ENCODE measurements at places on chromosomes 11 and 22. TPM values are rescaled to one million over a fixed set of nuclear protein-coding genes. Genes with fewer than 3 reads are reported as not detected.

DNA sequence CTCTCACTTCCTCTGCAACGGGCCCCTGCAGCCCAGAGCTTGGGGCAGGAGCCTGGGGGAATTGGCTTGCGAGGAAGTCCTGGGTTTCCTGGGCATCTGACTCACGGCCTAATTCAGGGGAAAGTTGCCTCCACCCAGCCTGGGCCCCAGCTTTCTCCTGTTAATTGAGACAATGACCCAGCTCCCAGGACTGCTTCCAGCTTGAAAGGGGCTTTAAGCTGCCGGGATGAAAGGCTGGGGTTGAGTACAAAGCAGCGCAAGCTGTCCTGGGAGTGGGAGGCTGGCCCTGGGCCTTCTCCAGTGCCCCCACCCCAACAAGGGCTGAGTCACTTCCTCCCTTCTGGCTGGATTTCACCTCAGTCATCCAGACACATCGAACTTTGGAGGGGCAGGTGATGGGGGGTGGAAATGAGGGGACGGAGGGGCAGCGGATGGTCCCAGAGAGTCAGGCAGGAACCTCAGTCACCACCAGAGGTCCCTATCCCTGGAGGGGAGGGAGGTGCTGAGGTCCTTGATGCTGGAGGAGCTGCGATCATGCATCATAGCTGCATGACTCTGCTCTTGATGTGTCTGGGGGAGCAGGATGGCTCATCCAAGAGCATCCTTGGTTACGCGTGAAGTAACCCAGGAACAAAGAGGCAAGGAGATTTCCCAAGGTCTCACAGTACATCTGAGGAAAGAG is 30.1 kb upstream of the OAF start:
- DNase-seq: no peak

GRCh38 chr11:3010521-3011275 is 18.6 kb upstream of the NAP1L4 start:
- DNase-seq: no peak

- DNase-seq: no peak
These were observed 17.4 kb upstream of the FBLN1 start for GRCh38 chr22:45485261-45485660.

DNA sequence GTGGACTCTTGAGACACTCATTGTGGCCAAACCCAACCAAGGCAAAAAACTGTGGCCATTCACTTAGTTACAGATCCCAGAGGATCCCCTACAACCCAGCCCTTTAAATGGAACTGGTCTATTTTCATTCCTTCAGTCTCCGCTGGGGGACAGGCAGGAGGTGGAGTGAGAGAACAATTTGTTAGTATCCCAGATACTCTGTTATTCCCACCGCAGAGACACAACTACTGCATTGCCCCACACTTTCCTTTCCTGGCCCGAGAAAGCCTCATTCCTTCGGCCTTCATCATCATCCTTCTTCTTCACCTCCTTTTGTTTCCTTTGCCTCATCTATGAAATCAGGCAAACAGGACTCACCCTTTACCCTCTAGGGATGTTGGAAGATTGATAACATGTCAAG is 191.1 kb downstream of the NTM start:
- no peak for DNase-seq

DNA sequence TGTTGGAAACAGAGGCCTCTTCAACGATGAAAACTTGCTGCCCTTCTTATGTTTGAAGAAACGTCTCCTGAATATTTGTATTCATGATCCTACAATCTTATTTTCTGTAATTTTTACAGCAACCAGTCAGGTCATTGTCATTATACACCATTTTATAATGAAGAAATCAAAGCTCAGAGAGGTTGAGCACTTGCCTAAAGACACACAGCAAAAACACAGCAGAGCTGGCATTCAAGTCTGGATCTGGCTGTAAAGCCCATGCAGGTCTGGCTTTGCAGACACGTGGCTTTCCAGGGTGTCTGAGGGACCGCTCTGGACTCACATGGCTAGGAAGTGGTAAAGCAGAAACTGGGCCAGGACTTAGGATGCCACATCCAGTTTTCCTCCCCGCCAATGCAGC is 15.8 kb upstream of the ALX4 start:
- no peak for DNase-seq

Gene OSM
- total RNA-seq: 16.1 TPM

GRCh38 chr22:33539902-33540751 is 380.1 kb downstream of the LARGE1 start:
- DNase-seq: no peak

Gene OTOG
- total RNA-seq: not detected

GRCh38 chr11:119445379-119445778 is 22.4 kb upstream of the THY1 start:
- DNase-seq: no peak

- no peak for DNase-seq
These were observed 7.2 kb upstream of the TMEM135 start for GRCh38 chr11:87030458-87031054.

DNA sequence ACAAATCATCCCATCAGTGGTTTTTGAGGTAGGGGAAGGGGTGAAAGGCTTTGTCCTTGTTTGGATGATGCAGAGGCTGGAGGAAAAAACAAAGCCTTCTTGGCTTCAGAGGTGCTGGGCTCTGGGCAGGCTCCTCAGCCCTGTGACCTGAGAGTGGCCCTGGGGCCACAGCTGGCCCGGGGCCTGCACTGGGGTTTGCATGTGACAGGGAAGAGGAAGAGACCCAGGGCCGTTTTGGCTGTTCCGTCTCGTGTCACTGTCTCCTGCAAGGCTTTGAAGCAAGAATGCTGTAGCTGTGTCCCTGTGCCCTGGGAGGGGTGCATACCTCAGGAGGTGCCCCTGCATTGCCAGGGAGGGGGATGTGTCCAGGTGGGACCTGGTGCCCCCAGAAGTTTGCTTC is 12.6 kb downstream of the ARHGAP8 start:
- no peak for DNase-seq

GRCh38 chr11:117877120-117877784 is 794 bp upstream of the FXYD6 start:
- no peak for DNase-seq

GRCh38 chr11:76975513-76975912 is 58.7 kb upstream of the B3GNT6 start:
- no peak for DNase-seq

DNA sequence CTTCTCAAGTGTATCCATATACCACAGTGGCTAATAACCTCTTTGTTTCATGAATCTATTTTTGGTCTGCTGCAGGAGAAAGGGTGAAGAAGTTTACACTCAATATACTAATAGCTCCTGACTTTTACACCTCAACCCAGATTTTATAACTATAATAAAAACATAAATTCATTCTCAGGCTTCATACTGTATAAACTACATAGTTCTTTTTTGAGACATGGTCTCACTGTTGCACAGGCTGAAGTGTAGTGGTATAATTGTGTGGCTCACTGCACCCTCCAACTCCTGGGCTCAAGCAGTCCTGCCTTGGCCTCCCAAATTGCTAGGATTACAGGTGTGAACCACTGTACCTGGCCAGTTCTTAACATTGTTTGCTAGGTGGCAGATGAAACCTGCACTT is 17.8 kb upstream of the CCDC179 start:
- DNase-seq: no peak

DNA sequence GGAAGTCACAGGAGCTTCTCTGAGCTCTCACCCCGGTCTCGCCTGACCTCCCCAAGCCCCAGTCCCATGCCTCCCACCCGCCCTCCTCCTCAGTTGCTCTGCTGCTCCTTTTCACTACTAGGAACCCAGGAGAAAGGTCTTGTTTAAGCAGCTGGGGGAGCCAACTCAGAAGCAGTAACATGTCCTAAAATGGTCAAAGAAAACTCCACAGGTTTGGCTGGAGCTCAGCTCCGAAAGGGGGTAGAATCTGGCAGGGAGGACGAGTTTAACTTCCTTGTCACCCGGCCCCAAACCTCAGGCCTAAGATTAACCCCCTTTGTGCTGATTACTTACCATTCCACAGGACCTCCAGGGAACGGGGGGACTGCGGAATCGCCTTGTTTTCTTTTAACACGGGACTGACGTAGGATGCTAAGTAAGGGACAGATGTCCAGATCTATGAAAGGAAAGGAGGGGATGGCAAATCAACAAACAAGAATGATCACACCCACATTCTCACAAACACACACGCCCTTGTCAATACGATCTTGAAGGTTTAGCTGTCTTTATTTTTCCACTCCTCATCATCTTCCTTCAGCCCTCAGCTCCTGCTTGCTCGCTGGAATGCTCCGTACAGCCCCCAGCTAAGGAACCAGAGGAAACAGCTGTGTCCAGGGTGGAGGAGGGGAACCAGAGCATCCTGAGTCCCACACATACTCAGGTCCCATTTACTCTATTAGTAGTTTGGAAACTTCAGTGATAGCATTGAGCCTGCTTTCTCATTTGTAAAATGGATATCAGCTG is 13.5 kb downstream of the PCSK7 start:
- DNase-seq: no peak

Gene RIMBP3C
- 0.33 TPM for total RNA-seq

DNA sequence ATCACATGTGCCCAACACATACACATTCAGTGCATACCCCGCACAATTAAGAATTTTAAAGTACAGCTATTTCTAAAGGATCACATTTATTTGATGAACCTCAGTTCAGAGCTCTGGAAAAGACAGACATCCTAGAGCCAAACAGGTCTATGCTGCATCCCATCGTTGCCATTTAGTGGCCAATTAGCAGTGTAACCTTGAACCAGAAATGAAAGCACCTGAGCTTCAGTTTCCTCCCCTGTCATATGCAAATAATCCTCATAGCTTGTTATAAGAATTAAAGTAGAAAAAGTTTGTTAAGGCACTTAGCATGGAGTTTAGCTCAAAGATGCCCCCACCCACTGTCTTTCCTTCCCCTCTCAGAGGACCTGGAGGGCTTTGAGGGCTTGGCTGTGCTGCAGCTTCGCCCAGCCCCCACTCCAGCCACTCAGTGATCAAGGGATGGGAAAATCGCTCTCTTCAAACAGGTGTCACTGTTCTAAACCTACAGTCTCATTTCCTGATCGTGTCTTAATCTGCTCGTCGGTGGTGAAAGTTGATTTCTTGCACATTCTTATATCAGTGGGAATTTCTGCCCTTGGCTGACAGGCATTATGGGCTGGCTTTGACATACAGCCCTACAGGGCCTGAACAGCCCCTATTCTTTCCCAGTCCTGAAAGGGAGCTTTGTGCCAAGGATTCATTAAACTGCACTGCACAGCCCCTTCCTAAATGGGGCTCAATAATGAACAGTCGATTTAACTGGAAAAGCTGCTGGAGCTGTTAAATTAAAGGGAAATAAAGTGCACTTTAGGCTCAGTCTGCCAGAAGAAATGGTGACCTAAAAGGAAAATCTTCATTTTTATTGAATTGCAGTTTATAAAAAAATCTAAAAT is 23.3 kb upstream of the FAM181B start:
- DNase-seq: no peak

DNA sequence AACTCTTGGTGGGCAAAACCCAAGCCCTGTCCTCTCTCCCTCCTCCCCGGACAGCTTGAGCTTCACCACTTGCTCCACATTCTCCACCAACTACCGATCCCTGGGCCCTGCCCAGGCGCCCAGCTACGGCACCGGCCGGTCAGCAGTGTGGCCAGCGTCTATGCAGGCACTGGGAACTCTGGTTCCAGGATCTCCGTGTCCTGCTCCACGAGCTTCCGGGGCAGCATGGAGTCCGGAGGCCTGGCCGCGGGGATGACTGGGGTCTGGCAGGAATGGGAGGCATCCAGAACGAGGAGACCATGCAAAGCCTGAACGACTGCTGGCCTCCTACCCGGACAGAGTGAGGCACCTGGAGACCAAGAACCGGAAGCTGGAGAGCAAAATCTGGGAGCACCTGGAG is 68.9 kb upstream of the RTL6 start:
- no peak for DNase-seq

Gene RPS19BP1
- total RNA-seq: 47.6 TPM

DNA sequence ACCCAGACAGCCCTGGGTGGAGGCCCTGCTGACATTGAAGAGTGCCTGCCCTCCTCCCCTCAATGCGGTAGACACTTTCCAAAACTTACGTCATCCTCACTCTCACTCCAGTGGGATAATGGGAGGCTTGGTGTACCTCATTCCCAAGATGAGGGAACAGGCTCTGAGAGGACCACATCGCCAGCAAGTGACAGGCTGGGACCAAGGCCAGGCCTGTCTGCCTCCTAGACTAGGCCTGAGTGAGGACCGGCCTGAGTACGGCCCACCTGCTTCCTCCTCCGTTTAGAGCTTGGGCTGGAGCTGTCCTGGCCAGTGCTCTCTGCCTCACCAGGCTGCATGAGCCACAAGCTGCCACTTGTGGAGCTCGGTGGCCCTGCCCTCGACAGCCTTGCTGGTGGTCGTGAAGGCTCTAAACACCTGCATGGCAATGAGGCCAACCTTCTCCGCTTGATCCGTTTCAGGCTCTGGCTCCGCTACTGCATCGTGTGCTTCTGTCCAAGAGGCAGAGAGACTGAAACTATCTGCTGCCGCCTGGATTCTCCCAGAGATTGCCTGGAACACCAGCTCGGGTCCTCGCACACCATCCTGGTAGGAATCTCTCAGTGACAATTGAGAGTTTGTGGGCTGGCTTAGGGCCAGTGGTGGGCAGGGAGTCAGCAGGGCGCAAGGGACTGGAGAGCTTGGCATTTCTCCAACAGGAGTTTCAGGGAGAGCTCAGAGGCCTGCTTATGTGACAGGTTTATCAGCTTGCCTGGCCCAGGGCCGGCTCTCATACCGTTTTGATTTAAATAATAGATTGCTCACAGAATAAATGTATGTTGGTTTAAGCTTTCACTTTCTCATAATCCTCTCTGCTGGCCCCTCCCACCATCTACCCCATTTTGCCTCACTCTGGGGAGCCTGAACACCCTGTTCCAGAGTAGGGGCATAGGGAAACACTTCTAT is 9.4 kb downstream of the LRRC75B start:
- no peak for DNase-seq

DNA sequence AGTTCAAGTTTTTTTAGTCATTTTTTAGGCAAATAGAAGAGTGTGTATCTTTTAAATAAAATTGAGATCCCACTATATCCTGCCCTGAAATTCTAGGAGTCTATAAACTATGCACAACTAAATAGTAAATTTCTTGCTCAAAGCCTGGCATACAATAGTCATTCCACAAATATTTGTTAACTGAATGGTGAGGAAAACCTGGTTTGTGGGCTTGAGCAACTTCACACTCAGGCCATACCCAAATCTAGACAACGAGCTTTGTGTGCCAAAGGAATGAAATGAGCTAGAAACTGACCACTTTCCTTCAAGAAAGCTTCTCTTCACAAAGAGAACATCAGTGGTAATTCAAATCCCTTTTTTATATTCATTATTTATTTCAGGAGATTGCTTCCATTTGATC is 39.6 kb upstream of the AMOTL1 start:
- no peak for DNase-seq

DNA sequence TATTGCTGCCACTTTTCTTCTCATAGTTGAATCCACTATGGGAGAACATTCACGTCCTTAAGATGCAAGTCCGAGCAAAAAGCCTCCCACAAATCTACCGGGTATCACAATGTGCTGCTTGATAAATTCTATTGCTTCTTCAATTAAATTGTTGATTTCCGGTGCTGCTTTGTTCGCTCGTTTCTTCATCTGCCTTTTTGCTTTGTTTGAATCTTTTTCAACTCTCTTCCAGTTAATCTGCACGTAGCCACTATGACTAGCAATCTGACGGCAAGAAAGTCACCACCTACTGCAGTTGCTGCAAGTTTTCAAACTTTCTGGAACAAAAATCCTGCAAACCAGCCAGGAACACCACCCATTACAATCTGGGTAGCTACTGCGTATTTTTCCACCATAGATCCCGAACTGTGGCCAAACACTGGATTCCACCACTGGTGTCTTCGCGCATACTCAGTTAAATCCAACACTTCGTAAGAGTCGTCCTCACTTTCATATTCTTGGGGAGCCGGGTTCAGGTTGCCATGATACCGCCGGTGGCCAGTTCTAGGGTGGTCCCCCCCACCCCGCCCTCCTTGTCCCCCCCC is 59.1 kb downstream of the CLMP start:
- DNase-seq: no peak

GRCh38 chr22:29151316-29151715 is 54.4 kb upstream of the EMID1 start:
- peak; percentile 25 for DNase-seq

Gene SYT13
- not detected for total RNA-seq

Measured in activated naive CD4-positive, alpha-beta T cell treated with anti-CD3 and anti-CD28 coated beads, Interleukin-2, amount 50 U/mL, for 72 hours (primary cell).